ENCODE measurements at places on chromosomes 6 and 20.

DNA sequence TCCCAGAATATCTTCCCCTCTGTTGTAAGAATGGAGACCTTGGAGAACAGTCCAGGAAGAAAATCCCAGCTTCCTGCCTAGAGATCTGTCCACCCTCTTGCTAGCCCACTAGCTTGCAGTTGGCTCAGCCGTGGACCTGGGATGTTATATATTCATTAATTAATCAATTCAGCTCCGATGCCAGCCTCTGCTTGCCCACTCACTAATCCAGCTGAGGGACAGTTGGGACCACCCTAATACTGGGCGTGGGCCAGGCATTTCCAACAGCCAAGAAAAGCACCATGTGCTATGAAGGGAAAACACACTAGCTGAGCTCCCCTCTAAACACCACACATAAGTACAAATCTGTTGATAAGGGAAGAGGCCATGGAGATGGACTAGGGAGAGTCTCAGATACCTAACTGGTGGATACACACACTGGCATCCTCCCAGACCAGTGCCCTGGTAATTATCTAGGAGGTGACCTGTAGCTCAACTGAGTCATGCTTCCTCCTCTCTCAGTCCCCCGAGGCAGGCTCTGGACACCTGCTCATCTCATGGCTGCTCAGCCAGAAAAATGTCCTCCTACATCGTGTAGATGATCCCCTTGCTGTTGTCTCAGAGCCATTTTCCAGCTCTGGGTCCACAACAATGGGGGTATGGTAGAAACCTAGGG is 78.9 kb downstream of the ANKRD60 start:
- DNase-seq, result no peak

- DNase-seq, result no peak
Observed at GRCh38 chr6:54805077-54805476, 41.5 kb upstream of the FAM83B start.

GRCh38 chr6:43970068-43970912 is 157.0 kb downstream of the MRPL14 start:
- no peak for DNase-seq

DNA sequence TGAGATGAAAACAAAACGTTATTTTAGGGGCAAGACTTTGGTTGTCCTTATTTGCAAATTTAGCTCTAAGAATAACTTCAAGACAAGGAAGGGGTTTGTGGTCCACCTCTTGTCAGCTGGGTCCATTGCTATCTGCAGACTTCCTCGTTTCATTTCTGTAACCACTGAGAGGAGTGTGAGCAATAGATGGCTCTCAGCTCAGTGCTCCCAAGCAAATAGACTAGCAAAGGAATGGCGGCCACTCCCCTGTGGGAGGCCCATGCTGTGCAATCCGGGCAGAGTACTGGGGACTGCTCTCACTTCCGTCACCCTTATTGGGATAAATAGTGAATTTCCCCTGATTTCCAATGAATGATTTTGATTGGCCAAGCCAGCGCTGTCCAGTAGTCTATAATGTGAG is 176.6 kb downstream of the ZDHHC14 start:
- peak; percentile 50 for DNase-seq

DNA sequence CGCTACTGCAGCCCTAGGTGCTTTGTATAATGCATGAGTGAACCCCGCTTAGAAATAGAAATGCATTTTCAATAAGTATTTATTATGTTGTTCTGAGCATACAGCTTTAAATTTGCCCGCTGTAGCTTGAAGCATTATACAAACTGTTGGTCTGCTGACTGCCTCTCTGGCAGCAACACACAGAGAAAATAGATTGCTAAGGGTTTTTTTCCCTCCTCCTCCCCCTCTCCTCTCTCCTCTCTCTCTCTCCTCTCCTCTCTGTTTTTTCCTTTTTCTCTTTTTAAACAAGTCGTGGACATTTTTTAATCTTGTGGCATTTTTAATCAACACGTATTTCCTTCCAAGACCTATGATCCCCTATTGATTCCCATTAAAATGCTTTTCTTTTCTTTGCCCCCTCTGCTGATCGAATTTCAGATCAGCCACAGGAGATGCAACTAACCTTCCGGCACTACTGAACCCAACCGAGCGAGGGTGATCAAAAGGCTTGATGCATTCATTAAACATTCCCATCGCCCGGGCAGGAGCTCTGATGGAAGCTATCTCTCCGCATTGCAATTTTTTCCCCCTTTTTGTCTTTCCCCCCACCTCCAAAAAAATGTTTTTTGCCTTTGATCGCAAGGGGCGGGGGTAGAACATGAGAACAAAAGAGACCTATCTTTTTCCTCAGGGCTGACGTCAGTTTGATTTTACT is 90.7 kb upstream of the ARID1B start:
- DNase-seq, result peak; percentile 55

GRCh38 chr6:34318499-34319470 is 70.0 kb upstream of the SMIM29 start:
- no peak for DNase-seq

DNA sequence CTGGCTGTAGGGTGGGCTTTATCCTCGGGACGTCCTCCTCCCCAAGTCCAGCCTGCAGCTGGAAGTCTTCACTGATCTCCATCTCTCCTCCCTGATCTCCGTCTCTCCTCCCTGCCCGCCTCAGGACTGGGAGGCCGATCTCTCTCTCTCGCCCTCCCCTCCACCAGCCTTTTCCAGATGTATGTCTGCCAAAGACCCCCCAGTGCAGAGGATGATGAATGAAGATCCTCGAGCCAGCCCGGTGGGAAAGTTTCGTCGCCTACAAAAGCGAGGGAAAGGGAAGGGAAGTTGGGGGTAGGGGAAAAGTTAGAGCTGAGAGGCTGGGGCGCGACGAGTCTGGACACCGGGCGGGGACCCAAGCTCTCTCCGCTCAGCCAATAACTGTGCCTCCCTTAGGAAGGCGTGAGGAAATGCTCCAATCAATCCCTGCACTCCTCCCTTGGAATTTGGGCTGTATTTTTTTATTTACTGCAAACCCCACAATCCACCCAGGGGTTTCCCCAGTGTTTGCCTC is 595 bp upstream of the SRF start:
- no peak for DNase-seq

DNA sequence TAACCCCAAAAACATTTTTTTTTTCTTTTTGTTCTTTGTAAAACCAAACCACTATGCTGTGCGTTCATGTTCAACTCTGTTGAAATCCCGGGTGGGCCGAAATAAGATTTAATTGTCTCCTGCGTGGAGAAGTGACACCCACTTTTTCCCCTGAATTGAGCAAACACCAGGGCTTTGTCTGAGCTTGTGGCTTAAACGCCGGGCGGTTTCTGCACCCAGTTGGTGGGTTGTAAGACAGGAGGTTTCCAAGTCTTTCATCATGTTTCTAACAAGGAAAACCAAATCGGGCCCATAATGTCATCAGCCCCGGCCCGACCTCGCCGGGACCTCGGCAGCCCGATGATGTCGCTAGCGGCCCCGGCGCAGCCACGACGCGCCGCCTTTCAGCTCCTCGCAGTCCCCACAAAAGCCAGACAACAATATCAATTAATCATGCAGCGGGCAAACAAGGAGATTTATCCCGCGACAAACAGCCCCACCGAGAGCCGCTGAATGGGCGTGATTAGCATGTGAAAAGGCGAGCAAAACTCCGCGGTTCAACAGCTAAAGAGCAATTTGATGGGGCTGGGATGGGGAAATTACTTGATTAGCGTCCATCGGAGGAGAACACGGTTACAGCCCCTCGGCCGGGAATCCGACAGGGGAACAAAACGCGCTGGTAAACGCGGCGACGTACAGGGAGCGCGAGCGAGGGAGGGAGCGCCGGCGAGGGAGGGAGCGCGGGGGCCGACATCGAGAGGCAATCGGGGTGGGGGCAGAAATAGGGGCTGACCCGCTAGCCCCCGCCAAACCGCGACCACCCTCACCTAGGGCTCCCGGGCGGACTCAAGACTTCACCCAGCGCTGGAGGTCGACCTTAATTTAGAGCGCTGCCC is 5.3 kb downstream of the LINC00237 start:
- peak; percentile 35 for DNase-seq

Measured in germinal center (tissue), 1 donor.